ENCODE measurements at places on chromosomes 2 and 18. TPM values are rescaled to one million over a fixed set of nuclear protein-coding genes. Genes with fewer than 3 reads are reported as not detected.

CFAP53 gene
- 0.29 TPM for total RNA-seq

GRP gene
- not detected for total RNA-seq

BOD1L2 gene
- not detected for total RNA-seq

AGXT gene
- not detected for total RNA-seq

ALLC gene
- not detected for total RNA-seq

BOLL gene
- not detected for total RNA-seq

MALL gene
- not detected for total RNA-seq

C2orf78 gene
- total RNA-seq, result not detected

GLI2 gene
- total RNA-seq, result 1.9 TPM

POTEI gene
- total RNA-seq, result not detected

CFC1 gene
- total RNA-seq, result not detected

C2orf66 gene
- 0.32 TPM for total RNA-seq

MOB4 gene
- 21.3 TPM for total RNA-seq

EML6 gene
- total RNA-seq, result 0.78 TPM

GCG gene
- total RNA-seq, result not detected

CTNNA2 gene
- total RNA-seq, result not detected

BCL2 gene
- 140 TPM for total RNA-seq

AQP12A gene
- total RNA-seq, result not detected

COBLL1 gene
- not detected for total RNA-seq

LIPG gene
- 0.11 TPM for total RNA-seq

STEAP3 gene
- total RNA-seq, result 0.13 TPM

LYG1 gene
- 1.6 TPM for total RNA-seq

TMEM178A gene
- not detected for total RNA-seq
